ENCODE measurements at places on chromosomes 6 and 20.

- DNase-seq = no peak
Measured at GRCh38 chr6:10406556-10406955, 8.3 kb downstream of the TFAP2A start.

- DNase-seq = no peak
Measured at GRCh38 chr6:7647504-7647903, 57.5 kb downstream of the SNRNP48 start.

DNA sequence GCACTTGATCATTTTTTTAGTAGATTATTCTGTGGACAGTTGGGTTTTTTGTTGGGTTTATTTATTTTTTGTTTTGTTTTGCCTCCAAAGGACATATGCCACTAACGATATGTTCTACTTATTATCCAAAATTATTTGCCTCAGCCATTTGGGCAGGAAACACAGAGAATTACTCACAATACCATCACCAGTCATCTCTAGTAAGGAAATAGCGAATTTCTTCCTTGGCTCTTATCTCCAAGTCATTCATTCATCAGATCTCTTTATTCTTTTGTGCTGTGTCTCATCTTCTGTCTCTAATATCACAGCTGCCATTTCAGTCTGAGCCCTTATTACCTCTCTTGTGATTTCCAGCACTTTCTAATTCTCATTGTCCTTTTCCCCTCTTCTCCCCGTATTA is 130.4 kb upstream of the SMLR1 start:
- no peak for DNase-seq

- DNase-seq = no peak
Measured at GRCh38 chr20:53819973-53820451, 226.4 kb upstream of the ZNF217 start.

- no peak for DNase-seq
Measured at GRCh38 chr6:138662471-138662870, 111.1 kb upstream of the CCDC28A start.

- DNase-seq = no peak
Measured at GRCh38 chr6:39786649-39787048, 5.5 kb upstream of the DAAM2 start.

- no peak for DNase-seq
Measured at GRCh38 chr20:9411833-9412232, 102.6 kb upstream of the LAMP5 start.

DNA sequence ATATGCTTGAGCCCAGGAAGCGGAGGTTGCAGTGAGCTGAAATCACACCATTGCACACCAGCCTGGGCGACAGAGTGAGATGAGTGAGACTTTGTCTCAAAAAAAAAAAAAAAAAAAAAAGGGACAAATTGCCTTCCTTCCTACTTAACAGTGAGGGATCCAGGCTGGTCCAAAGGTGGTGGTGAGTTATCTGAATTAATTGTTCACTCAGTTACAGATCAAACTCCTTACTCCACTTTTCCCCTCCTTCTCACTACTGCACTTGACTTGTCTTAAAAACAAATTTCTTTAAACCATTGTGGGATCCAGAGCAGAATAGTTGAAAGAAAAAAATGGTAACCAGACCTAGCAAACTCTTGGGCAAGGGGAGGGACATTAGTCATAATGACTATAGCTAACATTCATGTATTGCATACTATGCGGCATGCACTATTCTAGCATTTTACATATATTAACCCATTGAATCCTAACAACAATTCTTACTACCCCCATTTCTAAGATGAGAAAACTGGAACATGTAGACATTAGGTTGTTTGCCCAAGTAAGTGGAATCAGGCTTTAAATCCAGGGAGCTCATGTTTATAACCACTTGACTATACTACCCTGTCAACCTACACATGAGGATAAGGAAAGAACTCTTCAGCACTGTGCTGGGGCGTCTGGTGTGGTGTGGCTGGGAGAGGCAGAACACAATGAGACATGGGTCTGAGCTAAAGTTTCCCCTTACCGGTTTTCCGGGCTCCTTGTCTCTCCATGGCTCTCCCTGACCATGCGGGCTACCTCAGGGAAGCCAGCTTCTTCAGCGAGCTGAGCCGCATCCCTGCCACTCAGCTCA is 1.5 kb downstream of the GPANK1 start:
- DNase-seq = no peak

DNA sequence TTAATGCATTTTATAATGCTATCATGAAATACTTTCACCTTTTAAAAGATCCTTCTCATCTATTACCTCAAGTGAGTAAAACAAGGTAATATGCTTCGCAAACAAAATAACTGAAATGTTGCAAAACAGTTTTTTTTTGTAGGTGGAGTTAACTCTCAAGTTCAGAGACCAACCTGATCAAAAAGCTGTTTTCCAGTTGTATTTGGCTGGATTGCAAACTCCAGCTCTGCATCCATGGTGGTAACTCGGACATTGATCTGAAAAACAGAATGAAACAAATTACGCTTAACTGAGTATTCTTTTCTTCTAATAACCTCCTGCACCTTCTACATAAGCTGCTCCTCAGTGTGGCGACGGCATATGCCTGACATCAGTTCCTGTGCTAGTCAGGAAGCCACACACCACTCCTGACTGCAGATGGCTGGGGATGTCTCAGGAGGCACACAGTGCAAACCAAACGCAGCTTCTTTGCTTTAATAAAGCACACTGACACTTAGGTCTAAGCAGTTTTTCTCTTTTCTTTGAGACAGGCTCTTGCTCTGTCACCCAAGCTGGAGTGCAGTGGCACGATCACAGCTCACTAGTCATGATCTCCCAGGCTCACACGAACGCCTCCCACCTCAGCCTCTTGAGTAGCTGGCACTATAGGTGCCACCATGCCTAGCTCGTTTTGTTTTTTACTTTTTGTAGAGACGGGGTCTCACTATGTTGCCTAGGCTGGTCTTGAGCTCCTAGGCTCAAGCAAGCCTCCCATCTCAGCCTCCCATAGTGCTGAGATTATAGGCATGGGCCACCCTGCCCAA is 29.9 kb downstream of the EZR start:
- peak; percentile 33 for DNase-seq

DNA sequence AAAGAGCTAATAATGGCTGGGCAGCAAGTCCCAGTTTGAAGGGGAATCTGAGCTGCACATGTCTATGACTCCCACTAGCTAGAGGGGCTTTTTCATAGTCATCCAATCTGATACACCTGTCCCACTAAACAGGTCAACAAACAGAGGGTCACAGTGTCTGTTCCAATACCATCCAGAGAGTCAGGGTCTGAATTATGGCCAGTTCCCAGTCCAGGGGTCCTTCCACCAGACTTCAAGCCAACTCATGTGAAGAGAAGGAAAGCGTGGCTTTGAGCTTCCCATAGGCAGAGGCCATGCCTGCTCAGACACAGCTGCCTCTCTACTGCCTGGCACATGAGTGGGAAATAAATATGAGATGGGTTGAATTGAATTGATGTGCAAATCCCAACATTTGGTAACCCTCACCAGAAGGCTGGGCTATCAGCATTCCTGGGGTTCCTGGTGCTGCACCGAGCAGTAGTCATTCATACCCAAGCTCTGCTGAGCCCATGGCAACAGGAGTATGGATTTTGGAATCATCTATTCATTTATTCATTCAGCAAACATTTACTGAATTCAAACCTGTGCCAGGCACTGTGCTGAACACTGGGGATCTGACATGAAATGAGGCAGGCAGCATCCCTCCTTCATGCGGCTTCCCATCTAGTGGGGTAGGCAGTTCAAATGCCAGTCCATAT is 17.2 kb downstream of the TP53RK start:
- DNase-seq = no peak

GRCh38 chr20:47998736-47999135 is 213.5 kb upstream of the SULF2 start:
- DNase-seq = no peak

DNA sequence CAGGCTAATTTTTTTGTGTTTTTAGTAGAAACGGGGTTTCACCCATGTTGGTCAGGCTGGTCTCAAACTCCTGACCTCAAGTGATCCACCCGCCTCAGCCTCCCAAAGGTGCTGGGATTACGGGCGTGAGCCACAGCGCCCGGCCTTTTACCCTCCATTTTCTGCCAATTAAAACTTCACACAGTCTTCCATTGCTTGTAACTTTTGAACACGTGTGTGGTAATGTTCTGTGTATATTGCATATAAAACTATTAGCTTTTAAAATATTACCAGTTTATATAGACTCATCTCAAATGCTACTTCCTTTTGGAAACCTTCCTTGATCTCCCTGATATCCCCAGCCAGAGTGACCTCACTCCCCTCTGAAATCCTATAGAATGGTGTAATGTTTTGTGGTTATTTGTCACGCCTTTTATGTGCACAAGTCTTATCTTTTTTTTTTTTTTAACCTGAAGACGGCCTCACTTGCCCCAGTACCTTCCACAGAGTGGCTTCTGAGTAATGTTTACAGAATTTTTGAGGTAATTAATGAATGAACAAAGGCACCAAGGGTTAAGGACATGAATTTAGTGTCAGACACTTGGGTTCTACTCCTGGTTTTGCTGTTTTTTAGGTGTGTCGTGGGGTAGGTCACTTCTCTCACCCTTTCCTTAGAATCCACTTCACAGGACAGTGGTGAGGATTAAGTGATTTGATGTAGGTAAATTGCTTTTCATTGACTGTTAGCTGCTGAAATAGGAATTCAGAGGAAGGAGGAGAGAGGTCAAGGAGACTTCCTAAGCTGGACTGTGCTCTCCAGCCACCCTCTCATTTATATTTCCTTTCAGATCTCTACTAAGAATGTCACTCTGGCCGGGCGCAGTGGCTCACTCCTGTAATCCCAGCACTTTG is 11.2 kb upstream of the MMP24 start:
- no peak for DNase-seq

- no peak for DNase-seq
Measured at GRCh38 chr20:36544134-36545018, 3.1 kb downstream of the MYL9 start.

DNA sequence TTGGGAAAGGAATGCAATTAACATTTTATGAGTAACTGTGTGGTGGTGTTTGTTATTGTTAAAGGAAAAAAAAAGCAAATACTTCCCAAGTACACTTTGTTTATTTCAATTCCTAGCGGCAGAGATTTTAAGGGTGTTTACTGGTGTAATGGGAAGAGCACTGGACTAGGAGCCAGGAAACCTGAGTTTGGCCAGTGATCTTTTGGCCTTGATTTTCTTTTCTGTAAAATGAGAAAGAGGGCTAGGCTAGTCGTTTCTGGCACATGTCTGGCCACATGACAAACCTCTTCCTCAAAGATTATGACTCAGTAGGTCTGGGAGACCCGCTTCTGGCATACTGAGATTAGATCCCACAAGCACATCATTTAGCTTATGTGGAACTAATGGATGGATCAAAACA is 428.1 kb upstream of the NOX3 start:
- no peak for DNase-seq

DNA sequence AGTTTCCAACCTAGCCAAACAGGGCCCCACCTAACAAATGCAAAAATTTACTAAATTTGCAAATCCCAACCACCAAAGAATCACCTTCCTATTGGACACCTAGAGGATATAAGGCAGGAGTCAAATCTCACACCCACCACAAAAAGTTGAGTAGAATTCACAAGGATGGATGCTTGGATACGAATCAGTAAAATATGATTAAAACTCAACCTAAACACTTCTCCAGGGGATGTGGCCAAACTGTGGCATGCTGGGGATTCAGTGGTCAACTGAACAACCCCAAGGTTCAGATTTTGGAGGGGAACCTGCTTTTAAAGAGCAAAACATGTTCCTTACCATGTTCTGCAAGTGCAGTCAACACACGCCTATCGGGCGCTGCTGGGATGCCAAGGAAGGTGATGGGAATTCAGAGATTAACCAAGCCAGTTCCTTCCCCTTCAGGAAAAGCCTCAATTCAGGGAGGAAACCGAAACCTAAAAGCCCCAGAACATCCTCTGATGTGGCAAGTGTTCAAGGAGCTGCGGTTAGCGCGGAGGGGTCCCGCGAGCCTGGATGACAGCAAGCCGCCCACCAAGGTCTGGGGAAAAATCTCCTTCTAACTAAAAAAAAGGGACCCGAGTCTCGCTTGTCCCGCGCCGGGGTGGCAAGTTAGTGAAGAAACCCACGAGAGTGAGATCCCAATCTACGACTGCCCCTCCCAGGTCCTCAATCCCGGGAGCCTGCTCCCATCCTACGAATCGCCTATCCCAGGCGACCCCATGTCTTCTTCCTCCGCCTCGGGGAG is 902 bp downstream of the SAMHD1 start:
- peak; percentile 18 for DNase-seq

- DNase-seq = no peak
Measured at GRCh38 chr20:31823360-31824124, 4.4 kb downstream of the MYLK2 start.

DNA sequence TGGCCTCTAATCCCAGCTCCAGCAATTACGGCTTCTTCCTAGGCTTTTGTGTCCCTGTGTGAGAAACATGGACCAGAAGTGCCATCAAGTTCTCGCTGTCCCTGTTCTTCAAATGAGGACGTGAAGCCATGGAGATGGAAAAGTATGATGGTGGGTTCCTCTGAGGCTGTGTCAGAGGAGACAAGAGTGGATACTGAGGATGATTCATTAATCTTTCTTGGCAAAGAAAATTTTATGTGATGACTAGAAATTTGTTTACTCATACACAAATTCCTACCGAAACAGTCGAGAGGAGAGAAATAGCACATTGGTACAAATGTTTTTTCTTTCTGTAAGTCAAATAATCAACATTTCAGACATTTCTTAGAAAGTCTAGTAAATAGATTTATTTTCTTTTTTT is 35.0 kb upstream of the PNRC1 start:
- DNase-seq = no peak

- DNase-seq = no peak
Measured at GRCh38 chr6:2884804-2885203, 18.3 kb downstream of the SERPINB9 start.

GRCh38 chr6:240151-240550 is 52.1 kb upstream of the DUSP22 start:
- no peak for DNase-seq

- peak; percentile 46 for DNase-seq
Measured at GRCh38 chr6:63573076-63573898, 1.0 kb downstream of the LOC128125822 start.

GRCh38 chr20:41443691-41444090 is 77.1 kb upstream of the EMILIN3 start:
- no peak for DNase-seq

DNA sequence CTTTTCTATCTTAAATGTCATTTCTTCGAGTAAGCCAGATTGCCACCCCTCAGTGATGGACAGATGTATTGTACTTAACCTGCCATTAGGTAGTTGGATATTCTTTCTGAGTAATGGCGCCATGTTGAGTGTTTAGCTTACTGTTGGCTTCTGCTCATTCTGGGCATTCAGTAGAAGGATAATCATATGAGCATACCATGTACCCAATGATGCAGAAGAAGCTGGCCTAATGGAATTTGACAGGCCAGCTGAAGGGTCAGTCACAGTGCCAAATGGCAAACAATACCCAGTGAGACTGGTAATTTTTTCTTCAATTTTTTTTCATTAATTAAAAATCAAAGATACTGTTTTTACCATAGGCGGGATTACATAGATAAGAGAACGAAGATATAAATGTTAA is 1010.8 kb upstream of the EYS start:
- DNase-seq = no peak

GRCh38 chr6:149235130-149235561 is 82.4 kb upstream of the TAB2 start:
- DNase-seq = no peak

- no peak for DNase-seq
Measured at GRCh38 chr6:167960579-167960978, 36.9 kb upstream of the KIF25 start.
